ENCODE measurements at places on chromosomes 3 and 15. TPM values are rescaled to one million over a fixed set of nuclear protein-coding genes. Genes with fewer than 3 reads are reported as not detected.

DNA sequence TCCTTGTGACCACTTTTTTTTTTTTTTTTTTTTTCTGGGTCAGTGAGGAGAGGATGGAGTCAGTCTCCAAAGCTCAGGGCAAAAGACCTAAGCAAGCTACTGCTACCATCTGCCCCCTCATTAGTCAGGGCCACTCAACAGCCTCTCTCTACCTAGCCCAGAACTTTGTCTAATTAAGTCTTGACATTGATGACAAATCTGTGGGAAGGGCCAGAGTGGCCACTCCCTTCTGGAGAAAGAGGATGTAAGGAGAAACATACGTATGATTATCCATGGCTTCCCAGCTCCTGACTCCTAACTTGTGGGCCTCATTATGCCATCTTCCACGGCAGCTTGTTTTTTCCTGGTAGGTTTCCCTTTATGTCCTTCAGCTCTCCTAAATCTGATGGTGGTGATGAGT lies 37.9 kb downstream of the NR1I2 start:
- no peaks in the 10 kb centered on the region for H3K4me1 ChIP-seq
- H3K27ac ChIP-seq: no peak overlapping the region
- H3K36me3 ChIP-seq: no peaks in the 10 kb centered on the region
- H3K27me3 ChIP-seq: no peaks in the 10 kb centered on the region
- no peak overlapping the region for H3K4me3 ChIP-seq
- DNase-seq: no peak

- peak; percentile 55 for DNase-seq
- no peaks in the 10 kb centered on the region for H3K27me3 ChIP-seq
- H3K36me3 ChIP-seq: no peaks in the 10 kb centered on the region
- H3K4me1 ChIP-seq: peaks cover 14% of the 10 kb centered on the region
- peak overlapping the region; percentile 37 for H3K27ac ChIP-seq
These were observed 15.7 kb downstream of the BHLHE40 start for GRCh38 chr3:4994823-4995499.

Gene LPP
- 113 TPM for total RNA-seq

Gene CACNA2D3
- 0.18 TPM for total RNA-seq

Gene PRR20G
- total RNA-seq: not detected

DNA sequence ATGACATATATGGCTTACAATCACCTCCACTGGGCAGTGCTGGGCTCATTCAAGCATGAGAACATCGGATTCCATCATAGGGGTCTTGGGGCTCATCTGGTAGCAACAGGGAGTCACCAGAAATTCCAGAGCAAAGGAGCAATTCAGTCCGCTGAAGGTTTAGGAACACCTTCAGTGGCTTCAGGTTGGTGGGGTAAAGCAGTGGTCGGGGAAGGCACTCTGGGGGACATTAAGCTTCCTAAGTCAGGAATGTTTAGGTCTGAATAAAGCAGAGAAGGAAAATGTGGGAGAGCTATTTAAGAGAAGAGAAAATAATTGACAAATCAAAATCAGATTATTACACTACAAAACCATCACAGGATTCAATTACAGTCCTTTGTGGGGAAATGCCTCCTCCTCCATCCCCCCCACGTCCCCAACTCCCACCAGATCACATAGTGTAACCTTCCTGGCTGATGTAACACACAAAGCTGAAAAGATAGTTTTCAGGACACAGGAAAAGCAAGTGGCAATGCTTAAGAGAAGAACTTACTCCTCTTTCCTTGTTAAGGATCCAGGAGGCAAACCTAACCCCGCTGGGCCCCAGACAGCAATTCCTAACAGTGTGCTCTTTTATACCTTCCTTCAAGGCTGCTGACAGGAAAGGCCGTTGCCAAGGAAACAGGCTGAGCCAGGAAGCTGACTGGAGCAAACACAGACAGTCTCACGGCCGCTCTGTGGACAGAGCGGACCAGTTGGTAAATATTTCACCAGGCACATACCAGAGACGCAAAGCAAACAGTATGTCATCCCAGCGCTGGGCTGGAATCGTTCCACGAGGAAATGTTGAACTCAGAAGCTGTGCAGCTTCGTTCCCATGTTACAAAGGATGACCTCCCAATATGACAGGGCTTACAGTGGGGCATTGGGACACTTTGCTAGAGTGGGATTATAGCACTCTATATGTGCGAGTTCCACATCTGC lies 57.5 kb upstream of the LMCD1 start:
- peak; percentile 96 for DNase-seq
- H3K4me3 ChIP-seq: no peak overlapping the region
- no peaks in the 10 kb centered on the region for H3K27me3 ChIP-seq
- peak overlapping the region; percentile 72 for H3K27ac ChIP-seq
- no peaks in the 10 kb centered on the region for H3K36me3 ChIP-seq

GRCh38 chr3:97647441-97647982 lies 117.0 kb upstream of the ARL6 start:
- no peaks in the 10 kb centered on the region for H3K27me3 ChIP-seq
- H3K4me3 ChIP-seq: no peak overlapping the region
- H3K27ac ChIP-seq: no peak overlapping the region
- DNase-seq: no peak
- no peaks in the 10 kb centered on the region for H3K4me1 ChIP-seq

- no peak within 1 kb of the TSS for H3K27ac ChIP-seq
- no peaks in the 10 kb centered on the region for H3K36me3 ChIP-seq
- no peak for DNase-seq
- no peak within 1 kb of the TSS for H3K4me3 ChIP-seq
These were observed at the start of gene C3orf49 for GRCh38 chr3:63819151-63819398. TSS of gene C3orf49 (plus strand) at chr3:63819299. CDS start at chr3:63819472, 173 bp downstream.

DNA sequence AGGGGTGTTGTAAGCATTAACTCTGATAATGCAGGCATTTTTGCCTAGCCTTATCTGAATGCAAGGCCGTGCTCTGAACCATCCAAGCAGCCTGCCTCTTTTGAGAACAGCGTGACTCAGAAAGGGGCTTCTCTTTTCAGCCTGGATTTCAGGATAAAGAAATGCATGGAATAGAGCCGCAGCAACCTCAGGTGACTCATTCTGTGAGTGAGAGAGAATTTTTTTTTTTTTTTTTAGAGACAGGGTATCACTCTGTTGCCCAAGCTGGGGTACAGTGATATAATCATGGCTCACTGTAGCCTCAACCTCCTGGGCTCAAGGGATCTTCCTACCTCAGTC lies 20.6 kb upstream of the PDE8A start:
- no peak for DNase-seq
- no peaks in the 10 kb centered on the region for H3K36me3 ChIP-seq
- H3K4me3 ChIP-seq: no peak overlapping the region
- no peaks in the 10 kb centered on the region for H3K27me3 ChIP-seq

DNA sequence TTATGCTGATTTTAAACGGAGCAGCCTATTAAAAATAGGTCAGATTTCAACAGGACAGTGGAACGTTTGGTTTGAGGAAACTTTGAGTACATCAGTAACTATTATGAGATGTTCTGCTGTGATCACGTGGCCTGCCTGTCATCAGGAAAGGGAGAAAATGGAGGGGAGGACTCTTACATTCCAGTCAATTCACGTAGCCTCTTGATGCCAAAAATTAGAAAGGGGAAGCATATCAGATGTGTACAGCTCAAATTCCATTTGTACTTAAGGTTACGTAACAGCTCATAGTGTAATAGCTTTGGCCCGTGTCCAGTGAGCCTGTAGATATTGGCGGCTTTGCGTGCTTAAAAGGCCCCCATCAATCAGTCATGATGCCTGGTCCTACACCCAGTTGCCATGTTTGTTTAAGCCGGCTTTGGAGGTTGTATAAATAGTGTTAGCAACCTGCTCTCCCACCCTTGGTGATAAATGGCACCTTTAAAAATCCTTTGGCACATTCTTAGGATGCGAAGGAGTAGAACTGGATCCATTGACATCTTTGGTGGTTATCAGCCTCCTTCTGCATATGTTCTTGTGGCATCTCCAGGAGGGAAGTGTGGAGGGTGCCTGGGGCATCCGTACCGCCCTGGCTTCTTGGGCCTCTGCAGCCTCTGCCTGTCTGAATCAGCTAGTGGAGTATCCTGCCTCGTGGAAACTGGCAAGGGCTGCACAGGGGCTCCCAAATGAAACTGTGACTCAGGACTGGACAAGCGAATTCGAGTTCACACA lies 163.9 kb downstream of the THSD4 start:
- peak; percentile 96 for DNase-seq
- no peaks in the 10 kb centered on the region for H3K27me3 ChIP-seq
- H3K4me1 ChIP-seq: peaks cover 75% of the 10 kb centered on the region
- no peaks in the 10 kb centered on the region for H3K36me3 ChIP-seq
- H3K27ac ChIP-seq: peak overlapping the region; percentile 99
- 0 out of 2 replicates have a peak overlapping the region, but pooled peaks have one; percentile 10 for H3K4me3 ChIP-seq

- H3K4me3 ChIP-seq: no peak overlapping the region
- H3K36me3 ChIP-seq: no peaks in the 10 kb centered on the region
- H3K27me3 ChIP-seq: no peaks in the 10 kb centered on the region
- no peak overlapping the region for H3K27ac ChIP-seq
- DNase-seq: no peak
These were observed 396.5 kb downstream of the MECOM start for GRCh38 chr3:169266986-169267385.

GRCh38 chr3:25604107-25604805 lies 60.5 kb downstream of the TOP2B start:
- no peaks in the 10 kb centered on the region for H3K4me1 ChIP-seq
- no peak overlapping the region for H3K4me3 ChIP-seq
- no peaks in the 10 kb centered on the region for H3K27me3 ChIP-seq
- DNase-seq: no peak
- no peak overlapping the region for H3K27ac ChIP-seq

Gene FOXB1
- 2.2 TPM for total RNA-seq

DNA sequence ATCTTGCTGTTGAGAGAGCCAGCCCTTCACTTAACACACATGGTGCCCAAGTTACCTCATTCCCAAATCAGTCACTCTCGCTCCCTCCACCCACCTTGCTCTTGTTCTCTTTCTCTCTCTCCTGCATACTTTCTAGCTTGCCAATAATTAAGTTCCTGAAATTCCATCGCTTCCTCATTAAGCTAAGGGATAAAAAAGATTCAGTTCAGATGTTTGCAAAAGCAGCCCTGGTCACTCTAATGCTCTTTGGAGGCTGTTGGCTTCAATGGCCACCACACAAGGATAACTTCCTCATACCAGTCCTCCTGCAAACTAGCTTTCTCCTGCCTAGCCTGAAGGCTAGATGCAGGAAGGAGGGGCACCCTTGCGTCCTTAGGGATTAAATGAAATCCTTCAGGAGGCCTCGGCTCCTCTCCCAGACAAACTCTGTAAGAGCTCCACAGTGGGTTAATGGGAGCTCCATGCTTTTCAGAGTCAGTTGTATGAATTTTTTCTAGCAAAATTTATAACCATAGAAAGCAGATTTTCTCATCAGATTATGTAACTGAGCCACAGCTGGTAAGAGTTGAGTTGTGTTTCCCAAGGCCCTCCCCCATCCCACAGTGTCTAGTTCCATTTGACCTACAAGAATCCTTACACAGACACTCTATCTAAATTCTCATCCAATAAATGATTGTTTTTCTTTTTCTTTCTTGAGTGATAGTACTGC lies 176.6 kb upstream of the TRIM42 start:
- no peak overlapping the region for H3K4me3 ChIP-seq
- no peaks in the 10 kb centered on the region for H3K36me3 ChIP-seq
- peaks cover 19% of the 10 kb centered on the region for H3K4me1 ChIP-seq
- H3K27me3 ChIP-seq: no peaks in the 10 kb centered on the region

GRCh38 chr3:32698506-32698905 lies 13.5 kb downstream of the CNOT10 start:
- H3K27me3 ChIP-seq: no peaks in the 10 kb centered on the region
- H3K27ac ChIP-seq: no peak overlapping the region
- no peak for DNase-seq
- no peaks in the 10 kb centered on the region for H3K36me3 ChIP-seq

Gene NKIRAS1
- total RNA-seq: 8.6 TPM

Gene DAZL
- total RNA-seq: not detected

DNA sequence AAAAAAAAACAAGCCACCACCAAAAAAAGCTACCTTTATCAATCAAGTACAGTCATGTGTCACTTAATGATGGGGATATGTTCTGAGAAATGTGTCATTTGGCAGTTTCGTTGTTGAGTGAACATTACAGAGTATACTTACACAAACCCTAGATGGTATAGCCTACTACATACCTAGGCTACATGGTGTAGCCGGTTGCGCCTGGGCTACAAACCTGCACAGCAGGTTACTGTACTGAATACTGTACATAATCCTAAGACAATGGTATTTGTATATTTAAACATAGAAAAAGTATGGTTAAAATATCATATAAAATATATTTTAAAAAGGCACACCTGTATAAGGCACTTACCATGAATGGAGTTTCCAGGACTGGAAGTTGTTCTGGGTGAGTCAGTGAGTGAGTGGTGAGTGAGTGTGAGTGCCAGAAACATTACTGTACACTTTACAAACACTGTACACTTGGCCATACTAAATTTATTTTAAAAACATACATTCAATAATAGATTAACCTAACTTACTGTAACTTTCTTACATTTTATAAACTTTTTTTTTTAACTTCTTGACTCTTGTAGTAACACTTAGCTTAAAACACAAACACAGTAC lies 25.9 kb upstream of the JMJD7 start:
- no peaks in the 10 kb centered on the region for H3K36me3 ChIP-seq
- no peak overlapping the region for H3K27ac ChIP-seq
- H3K4me1 ChIP-seq: peaks cover 16% of the 10 kb centered on the region
- H3K27me3 ChIP-seq: no peaks in the 10 kb centered on the region
- DNase-seq: no peak

DNA sequence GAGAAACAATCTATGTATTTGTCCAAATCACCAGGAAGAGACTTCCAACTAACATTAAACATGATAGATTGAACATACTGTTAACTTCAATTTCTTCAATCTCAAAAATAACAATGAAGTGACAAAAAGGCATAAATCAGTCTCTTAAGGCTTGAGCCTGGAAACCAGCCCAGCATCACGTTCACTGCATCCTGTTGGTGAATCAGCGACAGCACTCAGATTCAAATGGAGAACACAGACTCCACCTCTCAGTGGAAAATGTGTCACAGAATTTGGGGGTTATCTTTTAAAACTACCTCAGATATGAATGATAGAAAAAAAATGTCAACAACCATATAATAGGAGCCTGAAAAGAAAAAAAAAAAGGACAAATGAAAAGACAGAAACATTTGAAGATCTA lies 212.0 kb downstream of the MINAR1 start:
- no peaks in the 10 kb centered on the region for H3K36me3 ChIP-seq
- H3K27ac ChIP-seq: no peak overlapping the region
- H3K4me3 ChIP-seq: no peak overlapping the region

- no peak overlapping the region for H3K4me3 ChIP-seq
- H3K36me3 ChIP-seq: no peaks in the 10 kb centered on the region
- H3K27ac ChIP-seq: peak overlapping the region; percentile 88
- peak; percentile 21 for DNase-seq
- no peaks in the 10 kb centered on the region for H3K27me3 ChIP-seq
These were observed 3.3 kb upstream of the TIPIN start for GRCh38 chr15:66359740-66360139.

GRCh38 chr15:97082830-97083229 lies 752.3 kb downstream of the NR2F2 start:
- H3K27ac ChIP-seq: no peak overlapping the region
- no peaks in the 10 kb centered on the region for H3K36me3 ChIP-seq
- H3K27me3 ChIP-seq: no peaks in the 10 kb centered on the region
- no peak overlapping the region for H3K4me3 ChIP-seq
- no peak for DNase-seq
- no peaks in the 10 kb centered on the region for H3K4me1 ChIP-seq

Gene SLC24A5
- not detected for total RNA-seq

- H3K4me3 ChIP-seq: no peak overlapping the region
- no peaks in the 10 kb centered on the region for H3K4me1 ChIP-seq
- no peak for DNase-seq
- no peaks in the 10 kb centered on the region for H3K27me3 ChIP-seq
These were observed 39.6 kb downstream of the C3orf38 start for GRCh38 chr3:88189361-88189810.

Gene GP5
- total RNA-seq: not detected

Gene FGF12
- 10.9 TPM for total RNA-seq

- peak overlapping the region; percentile 19 for H3K4me3 ChIP-seq
- H3K4me1 ChIP-seq: peaks cover 88% of the 10 kb centered on the region
- H3K27me3 ChIP-seq: no peaks in the 10 kb centered on the region
These were observed 7.4 kb downstream of the EDEM1 start for GRCh38 chr3:5194801-5195509.
